ENCODE measurements at places on chromosomes 2 and 18.
A peak's percentile ranks its signal among the peaks of the same experiment; 100 is the strongest.

- DNase-seq, result no peak
These were observed 12.5 kb upstream of the TEX261 start for GRCh38 chr2:71006955-71007799.

GRCh38 chr2:26579025-26579722, 62.0 kb downstream of the CIB4 start:
- no peak for DNase-seq

- DNase-seq, result no peak
These were observed 237.5 kb upstream of the SYT4 start for GRCh38 chr18:43514747-43515146.

DNA sequence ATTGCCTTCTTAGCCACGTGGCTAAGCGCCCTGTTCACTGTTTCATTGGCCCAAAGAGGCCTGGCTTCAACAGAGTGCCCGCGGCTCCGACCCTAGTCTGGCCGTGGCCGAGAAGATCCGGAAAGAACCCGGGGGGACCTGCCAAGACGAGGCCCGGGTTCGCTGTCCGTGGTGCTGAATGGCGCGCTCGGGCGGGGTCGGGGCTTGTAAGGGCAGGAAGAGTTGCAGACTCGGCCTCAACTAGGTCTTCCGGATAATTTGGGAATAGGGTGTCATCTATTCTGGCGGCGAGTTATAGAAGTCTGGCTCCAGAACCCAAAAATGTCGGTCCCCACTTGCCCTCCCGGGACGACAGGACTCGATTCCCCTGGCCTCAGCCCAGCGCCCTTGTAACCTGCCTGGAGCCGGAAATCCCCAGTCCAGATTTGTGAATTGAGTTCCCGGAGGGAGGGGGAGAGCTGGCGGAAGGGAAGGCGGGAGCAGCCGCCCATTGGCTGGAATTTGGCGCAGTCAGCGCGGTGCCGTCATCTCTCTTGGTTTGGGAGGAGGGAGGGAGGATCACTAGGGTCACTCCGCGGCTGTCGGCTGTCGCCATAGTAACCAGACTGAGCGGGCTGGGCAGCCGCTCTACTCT, 3.5 kb downstream of the CDK5R2 start:
- DNase-seq, result peak; percentile 99

DNA sequence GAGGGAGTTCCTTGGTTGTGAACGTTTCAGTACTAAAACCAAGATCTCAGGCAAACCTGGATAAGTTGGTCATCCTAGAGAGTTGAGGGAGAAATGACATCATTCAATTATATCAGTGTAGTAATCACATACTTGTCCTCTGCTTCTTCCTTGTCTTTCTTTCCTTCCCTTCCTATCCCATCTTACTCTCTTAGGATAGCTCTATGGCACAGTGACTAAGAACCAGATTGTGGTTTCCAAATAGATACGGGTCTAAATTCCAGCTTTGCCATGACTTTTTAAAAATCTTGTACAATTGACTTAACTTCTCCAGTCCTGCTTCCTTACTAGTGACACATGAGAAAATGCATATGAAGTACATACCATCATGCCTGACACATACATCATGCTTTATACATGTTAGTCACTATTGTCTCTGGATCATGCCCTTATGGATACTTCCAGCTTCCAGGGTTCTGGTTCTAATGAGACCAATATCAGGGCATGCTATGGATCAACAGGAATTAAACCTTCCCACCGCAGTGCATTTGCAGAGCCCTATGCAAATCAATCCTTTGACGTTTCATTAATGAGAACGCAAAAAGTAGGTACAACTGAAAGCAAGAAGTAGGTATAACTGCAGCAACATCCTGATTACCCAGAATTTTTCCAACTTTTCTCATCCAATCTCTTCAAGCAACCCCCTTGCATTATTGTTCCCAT, 168.0 kb upstream of the KLF7 start:
- peak; percentile 42 for DNase-seq

DNA sequence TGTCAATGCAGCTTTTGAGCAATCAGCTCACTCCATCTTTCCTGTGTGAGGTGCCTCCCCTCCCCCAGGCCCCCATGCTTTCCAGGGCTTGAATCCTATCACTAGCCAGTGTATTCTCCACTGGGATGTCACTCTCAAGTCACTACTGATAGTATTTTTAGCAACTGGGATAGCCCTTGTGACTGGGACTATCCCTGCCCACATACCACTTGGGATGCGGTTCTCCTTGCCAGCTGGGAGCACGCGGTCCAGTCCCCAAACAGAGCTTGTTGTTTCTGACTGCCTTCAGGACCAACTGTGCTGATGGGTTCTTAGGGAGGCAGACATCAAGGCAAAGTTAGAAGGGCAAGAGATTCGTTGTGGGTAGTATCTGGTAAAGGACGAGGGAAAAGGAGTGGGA, 134.9 kb downstream of the FAM161A start:
- no peak for DNase-seq

DNA sequence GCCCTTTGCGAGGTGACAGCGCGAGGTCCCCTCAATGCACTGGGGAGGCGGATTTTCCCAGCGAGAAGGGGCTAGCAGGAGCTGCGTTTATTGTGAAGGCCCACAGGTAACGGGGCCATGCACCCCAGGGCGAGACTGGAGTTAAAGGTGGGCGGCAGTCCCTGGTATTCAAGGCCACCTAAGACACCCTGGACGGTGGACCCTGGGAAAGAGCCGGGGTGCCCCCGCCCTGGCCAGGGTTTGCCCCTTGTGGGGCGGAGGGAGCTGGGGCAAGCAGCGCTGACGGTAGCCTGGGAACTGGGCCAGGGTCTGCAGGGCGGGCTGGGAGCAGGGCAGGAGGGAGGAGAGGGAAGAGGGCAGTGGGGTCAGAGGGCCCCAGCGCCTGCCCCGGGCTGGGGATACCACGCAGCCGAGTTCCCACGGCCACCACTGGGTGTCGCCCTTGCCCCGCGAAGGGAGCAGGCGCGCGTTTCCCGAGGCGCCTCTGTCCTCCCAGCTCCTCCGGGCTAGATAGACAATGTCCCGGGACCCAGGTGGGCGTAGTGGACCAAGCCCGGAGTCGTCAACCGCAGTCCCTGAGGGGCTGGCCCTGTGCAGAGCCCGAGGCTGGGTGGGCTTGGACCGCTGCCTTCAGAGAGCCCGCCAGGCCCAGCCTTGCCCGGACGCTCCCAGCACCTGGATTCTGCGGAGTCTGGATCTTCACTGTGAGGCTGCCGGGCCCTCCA, 80.2 kb downstream of the SMAD4 start:
- peak; percentile 59 for DNase-seq

GRCh38 chr18:59799383-59800015, 100.3 kb upstream of the PMAIP1 start:
- DNase-seq, result peak; percentile 33

GRCh38 chr2:195360242-195360641, 296.8 kb upstream of the SLC39A10 start:
- DNase-seq, result no peak
